ENCODE measurements at places on chromosomes 16 and 17.

DNA sequence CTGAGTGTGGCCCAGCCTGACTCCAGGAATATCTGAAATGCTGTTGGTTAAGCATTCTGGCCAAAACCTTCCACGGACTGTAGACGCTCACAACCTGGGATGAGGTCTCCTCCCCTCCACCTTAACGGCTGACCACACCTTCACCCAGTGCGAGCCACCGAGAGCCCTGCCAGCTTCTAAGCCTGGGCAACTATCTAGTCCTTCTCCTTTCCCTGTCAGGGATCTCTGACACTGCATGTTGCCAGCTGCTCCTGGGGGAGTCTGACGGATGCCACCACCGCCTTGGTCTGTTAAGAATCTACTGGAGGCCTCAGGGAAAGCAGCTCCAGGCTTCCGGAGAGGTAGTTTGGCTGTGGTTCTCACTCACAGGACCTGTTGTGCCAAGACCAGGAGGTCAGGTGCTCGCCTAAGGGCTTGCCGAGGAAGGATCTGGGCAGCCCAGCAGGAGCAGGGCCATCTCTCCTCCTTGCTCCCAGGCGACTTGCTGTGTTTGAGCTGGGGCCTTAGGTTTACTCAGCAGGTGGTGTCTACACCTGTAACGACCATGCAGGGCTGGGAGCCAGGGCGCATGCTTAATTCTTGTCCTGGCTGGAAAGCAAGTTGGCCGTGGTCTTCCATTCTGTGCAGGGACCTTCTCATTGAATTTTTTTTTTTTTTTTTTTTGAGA, 111.8 kb downstream of the NTN1 start:
- no peak for DNase-seq

DNA sequence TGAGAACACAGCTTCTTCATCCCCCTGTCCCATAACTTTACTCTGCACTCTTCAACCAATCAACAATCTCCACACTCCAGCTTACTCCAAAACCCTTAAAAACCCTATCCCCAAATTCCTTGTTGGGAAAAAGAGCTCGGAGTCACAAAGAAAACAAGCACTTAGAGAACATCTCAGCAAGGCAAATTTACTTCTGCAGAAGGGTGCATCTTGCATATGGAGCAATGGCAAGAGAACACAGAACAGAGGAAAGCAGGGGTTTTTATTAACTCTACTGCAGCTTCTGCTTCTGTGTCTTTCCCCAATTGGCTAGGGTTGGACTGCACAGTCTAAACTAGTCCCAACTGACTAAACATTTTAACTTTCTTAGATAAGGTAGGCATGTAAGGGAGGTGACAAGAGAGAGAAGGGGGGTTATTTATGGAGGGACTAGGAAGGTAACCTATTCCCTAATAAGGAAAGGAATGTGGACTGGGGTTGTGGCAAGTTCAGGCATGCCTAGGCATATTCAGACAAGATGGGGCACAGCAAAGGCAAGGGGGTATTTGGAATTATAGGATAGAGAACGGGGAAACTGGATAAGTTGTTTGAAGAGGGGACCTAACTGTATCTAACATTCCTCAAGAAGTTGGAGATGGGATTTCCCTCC, 125.5 kb downstream of the CACNG3 start:
- DNase-seq = no peak

DNA sequence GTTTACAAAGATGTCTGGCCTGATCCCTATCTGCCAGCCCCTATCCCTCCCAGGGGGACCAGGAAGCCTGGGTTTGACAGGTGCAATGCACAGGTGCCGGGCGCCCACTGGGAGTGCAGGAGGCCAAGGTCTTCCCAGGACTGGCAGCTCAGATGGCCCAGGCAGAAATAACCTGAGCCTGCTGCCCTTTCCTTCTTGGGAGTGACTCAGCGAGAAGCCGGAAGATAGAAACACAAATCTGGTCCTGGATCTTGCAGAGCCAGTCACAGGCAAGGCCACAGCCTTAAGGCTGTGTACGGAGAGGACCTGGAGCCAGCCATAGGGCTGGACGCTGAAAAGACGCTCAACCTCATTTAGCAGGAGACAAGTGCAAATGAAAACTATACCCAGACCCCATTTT, 27.7 kb downstream of the GPR142 start:
- DNase-seq = no peak

DNA sequence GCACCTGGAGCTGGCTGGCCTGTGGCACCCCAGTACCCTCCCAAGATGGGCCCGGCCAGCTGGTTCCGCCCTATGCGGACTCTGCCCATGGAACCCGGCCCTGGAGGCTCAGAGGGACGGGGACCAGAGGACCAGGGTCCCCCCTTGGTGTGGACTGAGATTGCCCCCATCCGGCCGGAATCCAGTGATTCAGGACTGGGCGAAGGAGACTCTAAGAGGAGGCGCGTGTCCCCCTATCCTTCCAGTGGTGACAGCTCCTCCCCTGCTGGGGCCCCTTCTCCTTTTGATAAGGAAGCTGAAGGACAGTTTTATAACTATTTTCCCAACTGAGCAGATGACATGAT, 12.0 kb downstream of the TBX21 start:
- DNase-seq = no peak

DNA sequence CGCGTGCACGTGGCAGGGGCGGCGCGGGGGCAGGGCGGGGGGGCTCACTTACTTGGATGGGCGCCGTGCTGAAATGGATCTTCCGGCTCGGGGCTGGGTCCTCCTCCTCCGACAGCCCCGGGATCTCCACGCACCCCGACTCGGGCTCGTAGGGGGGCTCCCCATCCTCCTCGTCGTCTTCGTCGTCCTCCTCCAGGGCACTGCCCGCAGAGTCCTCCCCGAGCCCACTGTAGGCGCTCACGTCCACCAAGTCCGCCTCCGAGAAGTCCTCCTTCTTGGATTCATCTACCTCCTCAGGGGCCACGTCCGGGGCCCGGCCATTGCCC, 1.4 kb downstream of the PPP1R9B start:
- DNase-seq = no peak

DNA sequence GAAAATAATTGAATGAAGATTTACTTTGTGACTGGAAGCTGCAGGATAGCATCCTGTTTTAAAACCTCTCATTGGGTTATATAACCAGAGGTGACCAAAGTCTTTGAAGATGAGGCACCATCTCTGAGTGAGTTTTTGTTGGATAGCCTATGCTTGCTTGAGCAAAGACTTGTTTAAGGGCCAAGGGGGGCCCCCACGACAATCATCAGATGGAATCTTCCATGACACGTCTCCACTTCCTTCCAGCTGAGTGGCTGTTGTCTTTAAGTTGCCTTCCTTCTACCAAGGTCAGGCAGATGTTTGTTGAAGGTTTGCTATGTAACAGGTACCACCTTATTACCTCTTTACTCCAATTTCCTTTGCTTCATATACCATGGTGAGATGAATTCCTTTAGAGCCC, 188.8 kb downstream of the PRKCA start:
- no peak for DNase-seq

GRCh38 chr17:8887834-8888703, 20.6 kb upstream of the PIK3R6 start:
- peak; percentile 75 for DNase-seq

- DNase-seq = no peak
Observed at GRCh38 chr17:77099997-77100396, 40.8 kb upstream of the SEC14L1 start.

DNA sequence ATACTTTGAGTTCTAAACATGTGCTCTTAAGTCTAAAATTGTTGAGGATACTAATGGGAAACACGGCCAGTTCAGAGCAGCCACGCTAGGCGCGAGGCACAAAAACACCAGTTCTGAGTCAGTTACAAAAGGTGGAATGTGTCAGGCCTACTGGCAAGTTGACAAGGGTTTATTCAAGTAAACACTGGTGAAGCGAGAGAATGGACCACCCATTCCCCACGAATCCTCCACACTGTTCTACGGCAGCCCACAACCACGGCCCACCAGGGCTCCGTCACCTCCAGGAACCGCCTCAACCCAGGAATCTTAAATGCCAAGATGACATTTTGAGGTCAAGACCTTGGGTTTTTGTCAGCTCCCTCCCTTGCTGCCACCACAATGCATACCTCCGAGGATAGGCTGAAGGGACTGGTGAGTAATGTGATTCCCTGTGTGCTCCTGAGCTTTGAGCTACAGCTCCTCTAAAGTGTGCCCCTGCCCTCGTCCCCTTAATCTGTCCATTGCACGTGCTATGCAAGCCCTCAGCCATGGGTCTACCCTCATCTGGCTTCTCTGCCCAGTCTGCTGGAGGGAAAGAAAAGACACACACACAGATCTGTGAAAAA, 28.5 kb upstream of the TRAP1 start:
- no peak for DNase-seq

- no peak for DNase-seq
Observed at GRCh38 chr16:69105501-69106361, at the start of gene HAS3. Gene HAS3, plus strand, starts transcription at chr16:69105653. Its CDS starts 3,743 bp downstream, at chr16:69109396.

GRCh38 chr16:46911038-46911437, 26.9 kb downstream of the GPT2 start:
- no peak for DNase-seq

GRCh38 chr17:60392845-60393702, 1.1 kb upstream of the USP32 start:
- no peak for DNase-seq

DNA sequence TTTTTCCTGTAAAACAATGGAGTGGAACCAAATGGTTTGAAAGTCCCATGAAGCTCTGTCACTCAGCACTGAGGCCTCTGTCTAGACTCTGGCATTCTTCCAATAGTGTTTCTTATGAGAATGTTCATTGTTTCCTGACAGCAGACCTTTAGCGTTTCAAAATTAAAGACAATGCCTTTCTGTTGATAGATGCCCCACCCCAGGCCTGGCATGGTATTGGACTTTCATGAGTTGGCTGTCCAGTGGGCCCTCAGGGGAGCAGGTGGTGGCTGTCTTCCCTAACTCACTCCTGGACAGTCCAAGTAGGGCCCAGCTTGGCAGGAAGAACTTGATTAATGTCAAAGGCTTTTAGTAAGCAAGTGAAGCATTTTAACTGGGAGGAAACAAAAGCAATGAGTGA, 186.5 kb upstream of the CCL2 start:
- no peak for DNase-seq

DNA sequence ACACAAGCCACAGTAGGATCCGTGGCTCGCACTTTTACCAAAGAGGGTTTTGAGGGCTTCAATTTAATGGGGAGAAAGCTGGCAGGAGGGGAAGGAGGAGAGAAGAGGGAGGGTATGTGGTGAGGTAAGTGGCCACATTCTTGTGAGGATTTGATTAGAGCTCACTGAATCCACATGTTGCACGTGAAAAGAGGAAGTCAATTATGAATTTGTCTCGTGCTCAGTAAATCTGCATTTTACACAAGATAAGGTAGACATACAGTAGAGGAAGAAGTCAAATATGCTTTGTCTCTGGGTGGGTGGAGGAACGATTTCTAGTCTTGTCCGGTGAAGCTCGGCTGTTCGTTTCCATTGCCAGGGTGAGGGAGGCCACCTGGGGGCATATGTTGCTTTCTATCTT, 862 bp downstream of the ZNF232 start:
- no peak for DNase-seq

DNA sequence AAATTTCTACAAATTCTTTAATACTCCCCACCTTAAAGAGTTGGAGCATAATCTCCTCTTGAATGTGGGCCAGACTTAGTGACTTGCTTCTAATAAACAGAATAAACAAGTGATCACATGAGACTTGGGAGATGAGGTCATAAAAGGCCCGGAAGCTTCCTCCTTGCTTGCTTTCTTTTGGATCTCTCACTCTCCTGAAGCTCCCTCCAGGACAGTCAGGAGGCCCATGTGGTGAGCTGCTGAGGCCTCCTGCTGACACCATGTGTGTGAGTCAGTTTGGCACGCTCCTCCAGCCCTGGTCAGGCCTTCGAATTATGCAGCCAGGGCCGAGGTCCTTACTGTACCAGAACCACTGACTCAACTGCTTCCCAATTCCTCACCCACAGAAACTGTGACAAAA, 53.2 kb downstream of the NDEL1 start:
- no peak for DNase-seq

DNA sequence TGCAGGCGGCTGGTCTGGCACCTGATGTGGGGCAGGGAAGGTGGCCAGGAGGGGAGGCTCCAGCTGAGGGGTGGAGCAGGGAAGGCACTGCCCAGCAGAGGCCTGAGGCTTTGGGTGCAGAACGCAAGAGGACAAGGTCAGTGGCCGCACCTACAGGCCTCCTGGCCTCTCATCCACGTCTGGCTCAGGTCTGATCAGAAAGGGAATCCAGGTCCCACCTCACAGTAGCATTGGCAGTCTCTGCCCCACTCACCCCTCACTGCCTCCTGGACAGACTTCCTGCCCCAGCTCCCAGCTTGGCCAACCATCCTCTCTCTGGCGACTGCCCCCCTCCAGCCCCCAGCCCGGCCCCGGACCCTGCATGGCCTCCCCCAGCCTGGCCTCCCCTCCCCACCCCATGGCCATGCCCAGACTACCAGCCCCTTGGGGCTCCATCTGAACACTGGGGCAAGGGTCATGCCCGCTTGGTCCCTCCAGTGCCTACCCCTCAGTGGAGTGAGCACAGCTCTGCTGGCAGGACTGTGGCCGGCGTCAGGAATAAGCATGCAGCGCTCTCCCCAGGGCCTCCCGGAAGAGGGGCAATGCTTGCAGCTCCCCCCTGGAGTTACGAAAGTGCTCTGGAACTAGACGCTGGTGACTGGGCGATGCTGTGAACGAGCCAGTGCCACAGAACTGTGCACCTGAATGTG, 4.6 kb downstream of the UTS2R start:
- DNase-seq = no peak

- DNase-seq = no peak
Observed at GRCh38 chr16:88622866-88623265, 15.5 kb upstream of the IL17C start.

GRCh38 chr17:78532922-78533640, 44.1 kb downstream of the DNAH17 start:
- peak; percentile 27 for DNase-seq

DNA sequence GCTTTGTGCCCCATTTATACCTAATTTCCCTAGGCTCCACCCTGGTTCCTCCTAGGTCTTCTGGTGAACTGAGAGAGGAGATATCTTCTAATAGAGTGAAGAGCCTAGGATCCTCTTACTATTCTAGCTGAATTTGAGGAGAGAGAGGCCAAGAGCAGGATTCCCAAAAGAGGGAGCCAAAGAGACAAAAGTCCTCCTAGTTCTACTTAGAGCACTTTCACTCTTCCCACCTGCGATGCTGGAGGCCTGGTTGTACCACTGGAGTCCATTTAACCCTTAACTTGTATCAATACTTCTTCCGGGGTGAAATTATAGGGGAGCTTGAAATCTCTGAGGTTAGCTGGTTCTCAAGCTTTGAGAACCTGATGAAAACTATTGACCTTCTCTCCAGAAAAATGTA, 3.4 kb upstream of the SSH2 start:
- peak; percentile 17 for DNase-seq

GRCh38 chr17:4357671-4358070, 8.8 kb downstream of the UBE2G1 start:
- no peak for DNase-seq

GRCh38 chr16:29745121-29745852, 503 bp downstream of the C16orf54 start:
- no peak for DNase-seq

GRCh38 chr16:28985211-28986041, 574 bp downstream of the LAT start:
- no peak for DNase-seq

DNA sequence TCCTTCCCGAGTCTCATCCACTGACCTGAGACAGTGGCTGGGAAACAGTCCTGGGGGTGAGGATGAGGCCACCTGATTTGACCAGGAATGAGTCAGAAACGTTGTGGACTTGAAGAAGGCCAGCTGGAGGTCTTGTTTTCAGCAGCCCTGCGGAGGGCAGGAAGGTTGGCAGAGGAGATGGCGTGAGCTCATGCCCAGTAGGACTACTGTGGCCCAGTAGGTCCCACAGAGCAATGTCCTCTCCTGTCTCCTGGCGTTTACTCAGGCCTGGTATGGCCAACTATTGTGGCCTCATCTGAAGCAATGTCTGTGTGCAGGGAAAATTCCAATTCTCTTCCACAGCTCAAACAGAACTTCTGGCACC, 84.1 kb upstream of the DNAJA2 start:
- DNase-seq = no peak
